ENCODE measurements at places on chromosomes 4 and X.

DNA sequence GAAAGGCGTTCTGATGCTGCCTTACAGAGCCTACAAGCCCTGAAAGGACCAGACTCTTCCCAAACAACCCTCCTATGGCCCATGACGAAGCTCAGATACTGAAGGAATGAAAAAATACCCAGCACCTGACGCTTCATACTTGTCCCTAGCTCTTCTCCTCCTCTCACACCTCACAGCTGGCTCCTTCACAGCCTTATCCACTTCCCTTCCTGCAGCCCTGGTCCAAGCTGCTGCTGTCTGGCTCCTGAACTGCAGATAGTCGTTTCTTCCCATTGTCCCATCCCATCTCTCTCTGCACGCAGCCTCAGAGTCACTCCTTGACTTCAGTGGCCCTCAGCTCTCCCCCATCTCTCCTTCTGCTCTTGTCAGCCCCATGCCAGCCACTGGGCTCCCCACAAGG, 56.6 kb downstream of the FAM193A start:
- DNase-seq: no peak

DNA sequence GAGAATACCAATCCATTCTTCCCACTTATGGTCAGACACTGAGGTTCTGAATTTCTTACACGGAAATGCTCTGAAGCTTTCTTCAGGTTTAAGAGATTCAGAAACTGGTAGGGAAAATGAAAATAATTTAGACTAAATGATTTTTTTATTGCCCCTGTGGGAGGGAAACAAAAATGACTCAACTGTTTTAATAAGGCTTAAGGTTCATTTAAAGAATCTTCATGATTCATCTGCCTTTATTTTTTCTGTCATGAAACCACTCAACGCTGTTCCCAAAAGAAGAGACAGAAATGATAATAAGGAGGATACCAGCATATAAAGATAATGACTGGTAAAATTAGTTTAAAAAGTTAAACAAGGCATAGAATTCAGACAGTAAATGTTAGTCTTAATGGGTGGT, 39.3 kb upstream of the FAM47B start:
- no peak for DNase-seq

DNA sequence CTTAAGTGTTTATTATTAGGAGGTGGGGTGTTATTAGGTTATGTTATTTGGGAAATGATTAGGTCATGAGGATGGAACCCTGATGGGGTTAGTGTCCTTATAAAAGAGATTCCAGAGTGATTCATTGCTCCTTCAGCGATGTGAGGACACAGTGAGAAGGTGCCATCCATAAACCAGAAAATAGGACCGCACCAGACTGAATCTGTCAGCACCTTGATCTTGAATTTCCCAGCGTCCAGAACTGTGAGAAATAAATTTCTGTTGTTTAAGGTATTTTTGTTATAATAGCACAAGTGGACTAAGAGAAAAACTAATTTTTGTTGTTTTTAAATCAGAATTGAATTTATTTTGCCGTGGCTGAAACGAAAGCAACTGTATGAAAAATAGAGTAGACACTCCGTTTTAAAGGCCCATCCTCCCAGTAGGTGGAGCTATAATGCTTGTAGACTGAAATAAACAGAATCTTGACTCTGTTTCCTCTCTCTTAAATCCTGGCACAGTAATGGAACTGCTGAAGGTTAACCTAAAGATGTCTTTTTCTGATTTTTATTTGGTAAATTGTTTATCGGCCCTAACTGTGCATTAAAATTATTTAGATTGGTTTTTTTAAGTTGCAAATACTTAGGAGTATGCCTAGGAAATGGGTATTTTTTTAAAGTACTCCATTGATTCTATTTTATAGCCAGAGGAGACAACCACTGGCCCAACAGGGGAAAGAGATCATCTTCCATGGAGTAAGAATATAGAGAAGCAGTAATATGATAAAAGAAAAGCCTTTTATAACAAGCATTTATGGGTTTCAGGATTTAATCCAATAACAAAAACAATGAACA, 133.2 kb upstream of the ADAMTS3 start:
- no peak for DNase-seq

- DNase-seq: no peak
Measured at GRCh38 chr4:151403656-151404055, 5.3 kb upstream of the FHIP1A start.

DNA sequence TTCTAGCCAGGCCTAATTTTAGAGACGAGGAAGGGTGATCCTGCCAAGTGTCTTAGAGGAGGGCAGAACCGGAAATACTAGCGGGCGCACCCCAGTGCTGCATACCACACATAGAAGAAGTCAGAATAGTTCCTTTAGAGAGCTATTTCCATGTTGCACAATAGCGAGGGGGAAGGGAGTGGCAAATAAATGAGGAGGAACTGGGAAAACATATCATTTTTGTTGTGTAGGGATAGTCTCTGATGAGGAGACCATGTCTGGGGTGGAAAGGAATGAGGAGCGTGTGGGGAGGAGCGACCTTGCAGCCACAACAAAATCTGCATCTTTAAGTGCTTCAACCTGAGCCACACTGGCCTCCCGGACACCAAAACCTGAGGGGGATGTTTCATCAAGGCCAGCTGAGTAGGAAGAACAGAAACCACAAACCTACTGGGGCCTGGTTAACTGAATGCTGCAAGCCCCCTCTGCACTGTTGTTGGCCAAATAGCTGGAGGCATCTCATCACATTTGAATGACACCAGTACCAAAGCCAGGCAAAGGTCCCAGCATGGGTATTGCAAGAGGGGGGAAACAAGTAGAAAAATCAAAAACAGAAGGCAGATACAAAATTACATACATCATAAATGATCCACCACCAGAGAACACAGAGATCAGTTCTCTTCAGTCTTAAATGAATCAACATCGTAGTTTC, 26.7 kb upstream of the C1QTNF7 start:
- peak; percentile 6 for DNase-seq

DNA sequence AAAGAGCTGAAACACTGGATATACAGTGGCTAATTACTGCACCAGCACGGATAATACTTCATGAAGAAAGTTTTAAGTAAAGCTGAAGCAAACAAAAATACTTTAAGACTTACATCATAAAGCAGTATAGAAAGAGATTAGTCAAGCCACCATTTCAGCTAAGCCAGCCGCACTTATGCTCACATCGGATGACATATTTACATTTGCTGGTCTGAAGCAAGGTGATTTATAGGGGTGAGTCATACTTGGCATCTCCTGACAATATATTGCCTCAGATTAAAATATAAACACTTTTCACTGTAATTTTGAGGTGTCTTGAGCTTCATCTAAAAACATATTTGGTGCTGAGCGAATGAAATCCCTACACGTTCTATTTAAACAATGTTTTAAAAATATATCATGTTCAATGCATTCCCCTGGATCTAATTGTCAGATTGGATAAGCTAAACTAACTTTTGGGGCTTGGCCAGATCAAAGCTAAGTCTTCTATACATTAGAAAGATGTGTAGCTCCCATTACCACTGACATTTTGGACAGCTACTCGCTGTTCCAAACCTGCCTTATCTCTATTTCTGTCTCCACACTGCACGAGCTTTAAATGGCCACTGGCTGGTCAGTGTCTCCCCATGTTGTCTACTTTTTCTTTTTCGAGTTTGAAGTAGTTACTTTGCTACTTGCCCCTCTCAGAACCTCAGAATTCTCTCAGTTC, 103.2 kb downstream of the VCX2 start:
- no peak for DNase-seq

DNA sequence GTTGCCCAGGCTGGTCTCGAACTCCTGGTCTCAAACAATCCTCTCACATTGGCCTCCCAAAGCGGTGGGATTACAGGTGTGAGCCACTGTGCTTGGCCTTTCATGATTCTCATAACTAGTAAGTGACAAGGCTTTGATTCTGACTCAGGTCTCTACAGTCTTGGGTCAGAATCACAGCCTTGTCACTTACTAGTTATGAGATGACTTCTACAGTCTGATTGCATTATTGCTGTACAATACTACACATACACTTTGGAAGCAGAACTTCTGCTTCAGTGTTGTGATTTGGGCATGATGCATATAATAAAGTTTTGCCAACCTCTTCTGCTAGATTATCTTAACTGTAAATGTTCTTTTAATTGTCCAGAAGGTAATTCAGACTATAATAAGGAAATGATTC, 123.3 kb downstream of the KDM6A start:
- DNase-seq: no peak

DNA sequence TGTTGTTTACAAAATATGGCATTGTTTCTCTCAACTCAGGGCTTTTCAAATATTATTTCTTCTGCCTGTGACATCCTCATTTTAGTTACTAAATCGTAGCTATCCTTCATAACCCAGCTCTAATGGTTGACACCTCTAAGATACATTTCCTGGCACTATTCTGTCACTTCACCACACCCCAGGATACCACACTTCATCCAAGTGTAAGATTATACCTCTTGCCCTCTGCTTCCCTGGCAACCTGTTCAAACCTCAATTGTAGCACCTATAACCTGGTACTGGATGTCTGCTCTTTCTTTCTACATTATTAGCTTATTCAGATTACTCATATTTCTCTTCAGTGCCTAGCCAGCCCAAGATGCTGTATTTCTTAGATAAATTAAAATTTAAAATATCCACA, 175.7 kb upstream of the SPIN4 start:
- no peak for DNase-seq

All from activated effector memory CD4-positive, alpha-beta T cell treated with Interleukin-2 at 50 U/mL for 16 hours (primary cell).